CD4-positive, alpha-beta T cell treated with Interleukin-21 for 1 hour (primary cell): ENCODE measurements at places on chromosomes 5 and 9.

DNA sequence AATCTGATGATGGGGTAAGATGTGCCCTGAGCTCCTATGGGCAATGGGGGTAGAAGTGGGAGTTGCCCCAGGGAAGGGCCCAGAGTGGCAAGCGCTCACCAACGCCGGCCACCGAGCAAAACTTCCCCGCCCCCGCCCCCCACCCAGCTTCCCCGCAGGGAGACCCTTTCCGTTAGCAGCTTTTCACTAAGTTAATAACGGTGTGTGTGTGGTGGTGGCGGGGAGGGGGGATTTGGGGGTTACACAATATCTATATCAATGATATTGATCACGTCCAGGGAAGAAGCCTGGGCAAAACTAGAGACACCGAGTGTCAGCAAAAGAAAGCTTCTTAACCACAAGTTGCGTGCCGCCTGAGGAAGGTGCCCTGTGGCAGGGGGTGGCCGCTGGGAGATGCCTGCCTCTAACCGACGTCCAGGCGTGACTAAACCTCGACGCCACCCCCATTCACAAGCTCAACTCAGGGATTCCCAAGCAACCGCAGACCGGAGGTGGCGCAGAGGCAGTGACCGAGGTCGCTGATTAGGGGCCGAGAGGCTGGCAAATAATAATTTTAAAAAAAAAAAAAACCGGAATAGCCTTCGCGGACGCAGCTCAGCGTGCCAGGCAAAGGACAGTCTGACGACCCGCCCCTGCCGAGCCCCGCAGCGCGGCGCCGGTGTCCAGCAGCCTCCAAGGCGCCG lies 222.6 kb downstream of the MEF2C start:
- no peak for DNase-seq

DNA sequence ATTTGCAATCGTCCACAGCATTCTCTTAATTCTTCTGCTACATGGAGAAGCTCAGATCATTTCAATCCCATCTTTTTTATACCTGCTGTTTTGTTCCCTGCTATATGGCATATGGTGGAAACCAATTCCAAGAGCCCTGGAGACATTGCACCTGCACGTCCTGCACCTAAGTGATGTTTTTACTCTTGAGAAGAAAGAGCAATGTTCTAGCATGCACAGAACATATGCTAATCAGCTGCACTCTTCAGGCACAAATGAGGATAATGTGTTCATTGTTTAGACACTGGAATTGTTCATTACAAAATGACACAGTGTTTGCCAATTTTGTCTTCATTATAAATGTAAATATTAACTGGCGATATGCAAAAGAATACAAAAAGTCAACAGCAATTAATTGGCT lies 935.8 kb downstream of the TLE4 start:
- no peak for DNase-seq

DNA sequence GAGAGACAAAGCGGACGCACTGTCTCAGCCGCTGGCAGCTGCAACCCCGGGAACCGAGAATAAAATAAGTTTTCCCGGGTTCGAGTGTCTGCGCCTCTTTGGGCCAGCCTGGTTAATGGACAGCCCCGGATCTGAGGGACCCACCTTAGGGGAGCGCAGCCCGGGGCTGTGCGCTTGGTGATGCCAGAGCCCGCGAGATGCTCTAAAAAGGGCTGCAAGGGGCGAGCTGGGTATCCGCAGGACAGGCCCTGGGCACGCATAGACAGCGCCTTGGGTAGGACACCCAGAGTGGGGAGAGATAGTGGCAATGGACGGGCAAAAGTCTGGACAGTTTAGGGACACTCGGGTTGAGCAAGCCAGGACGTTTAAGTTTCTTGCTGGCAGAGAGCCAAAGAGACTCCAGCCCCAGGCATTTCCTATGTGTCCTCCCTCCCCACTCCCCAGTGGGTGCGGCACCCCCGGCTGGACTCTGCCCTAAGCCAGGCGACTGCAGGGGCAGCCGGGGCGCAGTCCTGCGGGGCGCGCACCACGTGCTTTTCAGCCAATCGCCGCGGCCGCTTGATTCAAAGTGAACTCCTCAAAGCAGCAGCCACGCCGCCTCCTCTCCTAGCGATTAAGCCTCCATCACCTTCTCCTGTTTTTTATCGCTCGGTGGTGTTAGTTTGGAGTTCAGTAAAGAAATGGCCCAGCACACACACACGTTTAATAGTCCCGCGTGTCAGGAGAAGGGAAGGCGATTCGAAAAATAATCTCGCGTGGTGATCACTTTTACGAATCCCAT lies 616 bp upstream of the ENC1 start:
- peak; percentile 19 for DNase-seq

DNA sequence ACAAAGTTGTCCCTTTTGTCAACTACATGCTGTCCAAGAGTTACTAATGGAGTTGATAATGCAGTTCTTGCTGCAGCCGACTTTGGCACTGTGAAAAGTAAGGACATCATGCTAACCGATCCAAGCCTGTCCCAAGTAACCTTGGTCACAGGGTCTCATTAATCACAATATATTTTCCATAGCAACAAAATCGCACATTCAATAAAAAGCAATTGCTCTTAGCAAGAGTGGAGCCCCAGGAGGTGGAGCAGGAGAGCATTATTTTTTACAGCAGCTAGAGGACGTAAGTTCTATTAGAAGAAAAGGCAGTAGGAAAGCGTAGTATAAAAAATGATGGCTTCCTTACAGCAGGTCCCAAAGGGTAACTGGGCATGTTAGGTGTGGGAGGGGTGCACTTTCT lies 570.3 kb downstream of the EBF1 start:
- no peak for DNase-seq

- peak; percentile 26 for DNase-seq
Observed at GRCh38 chr5:78964889-78965288, 20.2 kb downstream of the ARSB start.

GRCh38 chr5:178104492-178104891 lies 8.8 kb upstream of the N4BP3 start:
- no peak for DNase-seq

- no peak for DNase-seq
Observed at GRCh38 chr9:4027606-4028005, 272.3 kb downstream of the GLIS3 start.

GRCh38 chr9:124037790-124038189 lies 26.2 kb downstream of the LHX2 start:
- no peak for DNase-seq

GRCh38 chr5:17896605-17897004 lies 262.3 kb downstream of the TAF11L14 start:
- DNase-seq = no peak

- DNase-seq = no peak
Observed at GRCh38 chr5:128427921-128428320, 110.1 kb downstream of the FBN2 start.

DNA sequence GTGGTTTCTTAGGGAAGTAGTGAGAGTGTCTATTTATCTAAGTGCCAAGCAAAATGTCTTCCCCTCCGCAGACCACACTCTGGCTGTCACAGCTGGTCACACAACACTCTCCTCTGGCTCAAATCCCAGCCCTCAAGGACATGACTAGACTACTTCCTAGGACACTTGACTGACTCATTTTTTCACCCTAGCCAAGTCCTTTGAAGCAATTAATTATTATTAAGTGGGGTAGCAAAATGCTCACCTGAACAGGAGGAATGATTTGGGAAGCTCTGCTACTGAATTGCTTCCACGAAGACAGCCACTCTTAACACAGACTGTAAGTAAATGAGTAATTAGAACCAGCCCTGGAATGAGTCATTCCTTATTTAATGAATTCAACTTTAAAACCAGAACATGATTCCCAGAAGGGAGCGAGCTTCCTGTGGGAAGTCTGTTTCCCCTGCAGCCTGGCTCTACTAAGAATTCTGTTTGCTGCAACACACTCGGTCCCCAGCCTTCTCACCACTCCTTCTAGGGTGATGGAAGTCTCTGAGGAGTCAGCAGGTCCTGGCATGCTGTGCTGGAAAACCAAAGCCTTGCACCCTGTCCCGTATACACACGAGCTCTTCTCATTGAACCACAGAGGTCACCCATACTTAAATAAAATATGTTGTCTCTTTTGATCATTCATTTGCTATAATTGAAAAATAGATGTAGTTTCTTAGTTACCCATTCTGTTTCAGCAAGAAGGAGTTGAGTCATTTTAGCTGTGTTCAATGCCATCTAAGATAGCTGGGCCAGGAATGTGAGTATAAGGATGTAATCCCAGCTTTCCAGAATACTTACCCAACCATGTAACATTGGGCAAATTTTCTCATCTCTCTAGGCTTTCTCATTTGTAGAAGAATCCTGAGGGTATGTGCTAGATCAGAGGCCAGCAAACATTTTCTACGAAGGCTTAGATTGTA lies 218.6 kb upstream of the RASEF start:
- DNase-seq = no peak

- no peak for DNase-seq
Observed at GRCh38 chr5:68240202-68240601, 24.6 kb downstream of the PIK3R1 start.
